ENCODE measurements at places on chromosomes 4 and X. TPM values are rescaled to one million over a fixed set of nuclear protein-coding genes. Genes with fewer than 3 reads are reported as not detected.

The AFP gene
- not detected for total RNA-seq

The PGAM4 gene
- not detected for total RNA-seq

The VCX gene
- not detected for total RNA-seq

The RHOH gene
- 0.75 TPM for total RNA-seq

The JAKMIP1 gene
- not detected for total RNA-seq

The NAP1L3 gene
- 0.86 TPM for total RNA-seq

The RNF212 gene
- total RNA-seq, result not detected

The NAP1L5 gene
- total RNA-seq, result 16.8 TPM

The GPR143 gene
- total RNA-seq, result 0.17 TPM

The XPNPEP2 gene
- total RNA-seq, result not detected

The SLC6A8 gene
- total RNA-seq, result 10.2 TPM

The MAGEA1 gene
- total RNA-seq, result not detected

The NHS gene
- 0.23 TPM for total RNA-seq

The CPZ gene
- total RNA-seq, result 2.8 TPM

All from LHCN-M2 (cell line).